ENCODE measurements at places on chromosomes 12 and 14.

GRCh38 chr14:73774241-73774570 is 60.0 kb upstream of the PNMA1 start:
- DNase-seq = no peak

DNA sequence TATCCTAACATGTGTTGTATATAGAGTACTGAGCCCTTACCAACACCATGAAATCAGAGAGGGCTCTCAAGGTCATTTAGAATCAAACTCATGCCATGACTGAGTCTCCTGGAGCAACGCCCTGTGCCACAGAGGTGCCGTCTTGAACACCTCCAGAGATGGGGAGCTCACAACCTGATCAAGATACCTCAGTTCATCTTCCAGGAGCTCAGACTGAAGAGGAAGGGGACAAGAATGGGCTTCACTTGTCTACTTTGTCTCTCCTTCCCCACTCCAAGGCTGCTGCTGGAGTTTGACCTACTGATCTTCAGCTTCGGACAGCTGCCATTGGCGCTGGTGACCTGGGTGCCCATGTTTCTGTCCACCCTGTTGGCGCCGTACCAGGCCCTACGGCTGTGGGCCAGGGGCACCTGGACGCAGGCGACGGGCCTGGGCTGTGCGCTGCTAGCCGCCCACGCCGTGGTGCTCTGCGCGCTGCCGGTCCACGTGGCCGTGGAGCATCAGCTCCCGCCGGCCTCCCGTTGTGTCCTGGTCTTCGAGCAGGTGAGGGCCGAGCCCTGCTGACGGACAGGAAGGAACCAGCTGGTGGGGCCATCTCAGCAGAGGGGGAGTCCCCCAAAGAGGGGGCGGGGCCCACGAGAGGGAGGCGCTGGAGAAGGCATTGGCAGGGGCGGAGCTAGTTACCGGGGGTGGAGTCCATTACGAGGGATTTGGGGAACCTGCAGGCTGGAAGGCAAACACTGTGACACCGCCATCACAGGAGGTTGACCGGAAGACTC is 12.0 kb downstream of the SOAT2 start:
- no peak for DNase-seq

GRCh38 chr14:71758229-71758951 is 173.8 kb upstream of the RGS6 start:
- no peak for DNase-seq

DNA sequence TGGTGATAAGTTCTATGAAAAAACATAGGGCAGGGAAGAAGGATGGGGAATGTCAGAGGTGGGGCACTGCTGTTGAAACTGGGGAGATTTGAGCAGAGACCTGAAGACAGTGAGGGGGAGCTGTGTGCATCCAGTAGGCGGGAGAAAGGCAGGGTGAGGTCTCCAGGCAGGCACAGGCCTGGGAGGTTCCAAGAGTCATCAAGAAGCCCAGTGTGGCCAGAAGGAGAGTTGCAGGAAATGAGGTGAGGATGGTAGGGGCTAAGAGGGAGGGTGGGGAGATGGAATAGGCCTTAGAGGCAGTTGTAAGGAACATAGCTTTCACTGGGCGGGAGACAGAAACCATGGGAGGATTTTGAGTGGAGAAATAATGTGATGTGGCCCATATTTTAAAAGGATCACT is 341.8 kb downstream of the GLT1D1 start:
- DNase-seq = no peak

- peak; percentile 23 for DNase-seq
Measured at GRCh38 chr14:63287666-63288483, 30.9 kb downstream of the GPHB5 start.

- no peak for DNase-seq
Measured at GRCh38 chr12:52528641-52529143, 8.5 kb upstream of the KRT5 start.

DNA sequence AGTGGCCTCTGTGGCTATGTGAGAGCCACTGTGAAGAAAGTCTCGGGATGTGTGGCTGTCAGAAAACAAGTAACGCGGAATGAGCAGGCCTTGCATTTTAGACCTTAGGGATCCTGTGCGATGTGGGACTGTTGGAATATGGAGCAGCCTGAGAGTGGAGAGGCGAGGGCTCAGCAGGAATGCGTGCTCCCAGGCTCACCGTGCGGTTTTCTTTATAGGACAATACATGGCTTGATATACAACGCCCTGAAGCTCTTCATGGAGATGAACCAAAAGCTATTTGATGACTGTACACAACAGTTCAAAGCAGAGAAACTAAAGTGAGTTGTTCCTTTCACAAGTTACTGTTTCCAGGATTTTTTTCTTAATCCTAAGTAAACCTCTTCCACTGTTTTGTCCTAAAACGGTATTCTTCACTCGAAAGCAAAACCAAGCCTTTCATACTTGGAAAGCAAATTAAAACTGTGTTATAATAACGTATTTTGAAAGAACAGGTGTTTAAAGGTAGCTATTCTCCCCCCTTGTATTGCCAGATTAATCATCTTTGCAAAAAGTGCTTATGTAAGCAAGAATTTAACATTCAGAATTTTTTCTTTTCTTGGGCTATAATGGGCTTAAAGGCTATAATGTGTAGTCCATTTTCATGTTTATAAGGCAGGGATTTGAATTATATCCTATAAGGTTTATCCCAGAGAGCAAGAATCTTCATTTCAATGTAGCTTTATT is 54.8 kb upstream of the DYNC1H1 start:
- no peak for DNase-seq

DNA sequence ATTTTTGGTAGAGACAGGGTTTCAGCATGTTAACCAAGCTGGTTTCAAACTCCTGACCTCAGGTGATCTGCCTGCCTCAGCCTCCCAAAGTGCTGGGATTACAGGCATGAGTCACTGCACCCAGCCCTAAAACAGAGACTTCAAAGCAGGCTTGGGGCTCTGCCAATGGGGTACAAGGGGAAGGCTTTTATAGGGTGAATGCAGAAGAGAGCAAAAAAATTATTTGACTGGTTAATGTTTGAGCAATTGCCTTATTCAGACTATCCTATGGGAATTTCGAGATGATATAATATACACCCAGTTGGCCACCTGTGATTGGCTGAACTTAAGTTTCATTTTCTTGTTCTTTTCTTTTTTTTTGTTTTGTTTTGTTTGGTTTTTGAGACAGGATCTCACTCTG is 31.5 kb upstream of the ACTN1 start:
- DNase-seq = peak; percentile 81

GRCh38 chr12:81627336-81628189 is 131.6 kb downstream of the PPFIA2 start:
- peak; percentile 60 for DNase-seq

DNA sequence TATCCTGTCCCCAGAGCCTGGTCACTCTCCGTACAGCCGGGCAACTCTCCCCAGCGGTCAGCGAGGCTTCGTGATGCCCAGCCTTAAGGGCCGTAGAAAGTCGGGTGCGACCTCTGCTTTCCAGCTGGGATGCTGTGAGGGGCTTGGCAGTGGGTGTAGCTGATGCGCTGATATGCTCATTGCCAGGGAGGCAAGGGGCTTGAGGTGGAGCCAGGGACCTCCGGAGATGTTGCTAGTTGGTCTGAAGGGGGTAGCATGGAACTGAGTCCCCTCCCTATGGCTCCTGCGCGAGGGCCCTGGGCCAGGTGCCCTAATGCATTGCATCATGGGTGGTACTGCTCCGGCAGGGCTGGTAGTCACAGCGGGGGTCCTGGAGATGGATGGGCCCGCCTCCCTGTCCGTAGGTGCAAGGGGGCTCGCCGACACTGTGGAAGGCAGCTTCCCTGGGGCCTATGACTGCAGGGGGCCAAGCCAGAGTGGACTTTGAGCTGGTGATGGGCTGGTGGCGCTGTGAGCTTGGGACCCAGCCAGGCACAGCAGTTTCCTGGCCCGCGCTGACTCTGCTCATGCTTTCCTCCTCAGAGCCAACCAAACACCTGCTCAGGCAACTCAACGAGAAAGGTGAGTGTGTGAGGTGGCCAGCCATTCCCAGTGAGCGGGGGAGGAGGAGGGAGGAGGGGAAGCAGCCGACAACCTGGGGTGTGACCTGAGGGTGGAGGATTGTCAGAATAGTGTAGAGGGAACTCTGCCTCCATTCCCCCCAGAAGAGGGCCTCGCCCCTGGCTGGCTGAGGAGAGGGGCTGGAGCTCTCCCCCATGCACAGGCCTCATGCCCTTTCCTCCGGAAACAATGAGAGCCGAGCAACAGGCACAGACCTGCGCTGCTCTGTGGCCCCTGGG is 32.3 kb downstream of the PLEKHG3 start:
- no peak for DNase-seq

GRCh38 chr12:21138016-21138415 is 7.0 kb downstream of the SLCO1B1 start:
- no peak for DNase-seq

GRCh38 chr14:35201066-35201465 is 78.7 kb downstream of the PRORP start:
- DNase-seq = no peak

- peak; percentile 72 for DNase-seq
Measured at GRCh38 chr12:90333939-90334338, 621.0 kb downstream of the CCER1 start.

- DNase-seq = no peak
Measured at GRCh38 chr14:100626614-100627013, 39.4 kb upstream of the BEGAIN start.

- peak; percentile 39 for DNase-seq
Measured at GRCh38 chr12:123971770-123972456, 718 bp downstream of the CCDC92 start.

DNA sequence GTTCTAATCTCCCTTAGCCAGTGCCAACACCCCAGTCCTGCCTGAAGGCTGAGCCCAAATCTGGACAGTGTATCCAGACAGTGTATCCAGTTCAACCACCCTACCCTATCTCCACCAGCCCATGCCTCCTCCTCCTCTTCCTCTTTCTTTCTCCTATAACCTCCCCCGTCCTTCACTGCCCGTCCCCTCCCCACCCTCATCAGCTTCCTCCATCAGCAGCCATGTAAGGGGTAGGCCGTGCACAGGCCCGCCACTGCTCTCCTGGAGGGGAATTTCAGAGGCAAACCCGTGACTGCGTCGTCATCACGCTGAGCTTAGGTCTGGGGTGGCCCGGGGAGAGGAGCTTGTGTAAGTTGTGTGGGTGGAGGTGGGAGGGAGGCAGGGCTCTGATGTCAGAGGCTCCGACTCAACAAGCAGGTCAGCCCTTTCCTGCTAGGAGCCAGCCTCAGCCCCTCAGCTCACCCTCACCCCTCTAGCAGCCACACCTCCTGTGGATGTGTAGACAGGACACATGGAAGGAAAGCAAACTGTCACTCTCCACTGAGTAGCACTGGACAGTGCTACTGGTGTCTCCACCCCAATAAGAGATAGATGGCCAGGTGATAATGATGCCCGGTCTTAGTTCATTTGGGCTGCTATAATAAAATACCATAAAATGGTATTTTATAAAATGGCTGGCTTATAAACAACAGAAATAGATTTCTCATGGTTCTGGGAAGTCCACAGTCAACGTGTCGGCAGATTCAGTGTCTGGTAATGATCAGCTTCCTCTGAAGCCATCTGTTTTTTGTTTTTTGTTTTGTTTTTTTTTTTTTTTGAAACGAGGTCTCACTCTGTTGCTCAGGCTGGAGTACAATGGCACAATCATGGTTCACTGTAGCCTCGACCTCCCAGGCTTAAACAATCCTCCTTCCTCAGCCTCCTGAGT is 50.5 kb downstream of the IRF2BPL start:
- peak; percentile 92 for DNase-seq

- no peak for DNase-seq
Measured at GRCh38 chr14:31440280-31440679, 17.0 kb downstream of the DTD2 start.

DNA sequence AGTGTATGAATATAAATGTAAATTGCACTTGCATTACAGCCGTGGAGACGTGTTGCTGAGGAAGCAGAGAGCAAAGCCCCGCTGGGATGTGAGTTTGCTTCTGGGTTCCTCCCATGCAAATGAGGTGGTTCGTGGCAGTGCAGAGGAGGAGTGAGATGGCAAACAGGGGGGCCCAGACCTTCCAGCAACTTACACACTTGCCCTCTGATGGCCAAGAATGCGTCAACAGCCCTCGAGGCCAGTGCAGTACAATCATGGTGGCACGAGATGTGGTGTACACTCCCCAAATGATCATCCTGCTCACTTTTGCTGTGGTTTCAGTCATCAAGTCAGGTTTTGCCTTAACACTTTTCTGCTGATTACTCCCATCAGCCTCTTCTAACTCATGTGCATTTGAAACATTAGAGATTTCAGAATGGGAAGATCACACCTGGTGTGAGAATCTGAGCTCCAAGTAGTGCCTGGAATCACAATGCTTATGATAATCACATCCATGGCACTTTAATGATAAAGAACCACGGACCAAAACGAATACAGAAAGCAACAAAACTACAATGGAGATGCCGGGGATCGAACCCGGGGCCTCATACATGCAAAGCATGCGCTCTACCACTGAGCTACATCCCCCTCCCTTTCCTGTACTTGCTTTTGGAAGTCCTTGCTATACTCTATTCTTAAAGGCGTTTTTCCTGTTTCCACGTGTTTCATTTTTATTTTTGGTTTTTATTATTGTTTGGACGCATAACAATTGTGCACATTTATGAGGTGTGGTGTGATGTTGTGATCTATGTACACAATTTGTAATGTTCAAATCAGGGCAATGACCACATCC is 7.0 kb upstream of the UBC start:
- DNase-seq = peak; percentile 68

DNA sequence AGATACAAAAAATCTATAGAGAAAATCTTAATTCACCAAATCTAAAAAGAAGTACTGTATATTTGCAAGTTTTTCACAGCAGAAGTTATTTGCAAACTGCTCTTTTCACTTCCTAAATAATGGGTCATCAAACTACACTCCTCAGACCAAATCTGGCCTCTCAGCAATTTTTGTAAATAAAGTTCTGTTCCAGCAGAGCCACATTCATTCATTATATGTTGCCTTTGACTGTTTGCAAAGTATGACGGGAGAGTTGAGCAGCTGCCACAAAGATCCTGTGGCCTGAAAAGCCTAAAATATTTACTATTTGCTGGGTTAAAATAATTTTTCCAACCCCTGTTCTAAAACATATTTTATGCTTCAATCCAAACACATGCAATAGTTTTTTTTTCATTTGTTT is 1222.3 kb upstream of the SEL1L start:
- no peak for DNase-seq

GRCh38 chr14:90277581-90278198 is 21.3 kb downstream of the PSMC1 start:
- DNase-seq = no peak

DNA sequence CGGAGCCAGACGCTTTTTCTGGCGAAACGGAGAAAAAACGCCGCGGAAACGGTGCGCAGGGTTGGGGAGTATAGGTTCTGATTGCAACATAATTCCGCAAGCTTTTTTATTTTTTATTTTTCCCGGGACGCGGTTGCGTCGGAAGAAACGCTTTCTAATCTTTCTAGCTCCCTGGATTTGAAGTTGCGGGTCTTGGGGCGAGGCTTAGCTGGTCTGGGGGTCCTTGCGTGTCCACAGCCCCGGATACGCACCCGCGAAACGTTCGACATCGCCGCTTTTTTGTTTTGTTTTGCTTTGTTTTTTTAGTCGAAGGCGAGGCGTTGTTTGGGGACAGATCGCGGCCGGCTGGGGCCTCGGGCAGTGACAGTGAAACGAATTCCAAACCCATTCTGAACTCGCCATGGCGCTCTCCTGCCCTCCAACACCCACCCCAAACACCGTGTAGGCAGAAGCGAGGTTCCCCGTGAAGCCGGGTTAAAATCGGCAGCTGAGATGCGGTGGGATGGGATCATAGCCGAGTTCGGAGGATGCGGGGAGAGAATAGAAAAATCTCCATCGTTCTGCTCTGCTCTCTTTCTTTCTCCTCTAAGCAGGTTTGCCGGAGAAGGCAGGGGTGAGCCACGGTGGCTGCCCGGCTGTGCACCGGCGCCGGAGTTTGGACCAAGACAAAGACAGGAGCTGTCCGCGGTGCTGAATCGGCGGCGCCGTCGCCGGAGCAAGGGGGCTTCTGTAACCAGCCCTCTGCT is 8.1 kb upstream of the LHX5 start:
- peak; percentile 15 for DNase-seq

Measured in fibroblast of mammary gland (primary cell).